ENCODE measurements at places on chromosomes 11 and 22.
A peak's percentile ranks its signal among the peaks of the same experiment; 100 is the strongest.

- DNase-seq, result no peak
These were observed 39.4 kb downstream of the GLYATL2 start for GRCh38 chr11:58805065-58805464.

- no peak for DNase-seq
These were observed 1079.7 kb downstream of the TBC1D22A start for GRCh38 chr22:47842119-47842518.

DNA sequence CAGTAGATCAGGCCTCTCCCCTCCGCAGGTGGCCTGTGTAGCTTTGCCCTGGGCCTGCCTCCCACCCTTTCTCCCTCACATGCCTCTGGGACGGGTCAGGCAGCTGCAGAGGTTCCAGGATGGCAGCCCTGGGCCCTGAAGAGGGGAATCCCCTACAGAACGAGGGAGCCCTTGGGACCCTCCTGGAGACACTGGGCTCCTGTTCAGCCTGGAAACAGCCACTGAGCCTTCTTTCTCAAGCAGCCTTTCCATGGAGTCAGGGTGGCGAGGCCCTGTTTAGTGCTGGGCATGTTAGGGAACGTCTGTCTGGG is 720.9 kb downstream of the BRD1 start:
- DNase-seq, result no peak

DNA sequence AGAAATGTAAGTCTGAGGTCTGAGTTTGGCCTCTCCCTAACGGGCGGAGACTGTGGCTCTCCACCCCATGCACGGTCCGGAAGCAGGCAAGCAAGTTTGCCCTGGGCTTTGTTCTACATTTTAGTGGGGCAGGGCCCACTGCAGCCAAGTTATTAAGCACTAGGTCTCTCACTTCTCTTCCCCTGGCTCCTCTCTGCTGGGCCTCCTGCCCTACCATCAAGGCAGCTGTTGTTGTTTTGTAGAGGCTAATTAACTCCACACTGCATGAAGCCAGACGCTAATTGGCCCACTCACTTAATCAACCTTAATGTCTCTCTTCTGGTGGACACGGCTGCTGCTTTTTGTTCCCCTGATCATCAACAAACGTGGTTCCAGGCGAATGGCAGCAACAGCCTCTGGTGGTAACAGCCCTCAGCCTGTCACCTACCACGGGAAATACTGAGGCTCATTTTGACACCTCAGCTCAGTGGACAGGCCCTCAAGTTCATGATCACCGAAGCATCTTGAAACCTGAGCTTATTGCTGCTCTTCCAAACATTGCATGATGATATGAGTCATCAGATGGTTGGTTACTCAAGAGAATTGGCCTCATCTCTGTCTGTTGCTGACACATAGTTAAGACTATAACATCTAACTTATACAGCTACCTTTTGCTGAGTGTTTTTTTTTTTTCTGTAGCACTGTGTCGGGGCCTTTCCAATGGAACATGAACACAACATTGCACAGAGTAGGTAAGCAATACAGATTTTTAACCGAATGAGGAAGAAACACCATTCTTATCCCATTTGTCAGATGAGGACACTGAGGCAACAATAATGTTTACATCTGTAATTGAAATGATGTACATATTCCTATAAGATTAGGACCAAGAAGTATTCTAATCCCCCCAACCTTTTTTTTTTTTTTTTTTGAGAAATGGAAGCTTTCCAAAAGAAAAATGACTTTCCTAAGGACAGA is 20.8 kb upstream of the LMO2 start:
- DNase-seq, result no peak

GRCh38 chr11:72585762-72586311 is 88.4 kb downstream of the PDE2A start:
- peak; percentile 25 for DNase-seq

DNA sequence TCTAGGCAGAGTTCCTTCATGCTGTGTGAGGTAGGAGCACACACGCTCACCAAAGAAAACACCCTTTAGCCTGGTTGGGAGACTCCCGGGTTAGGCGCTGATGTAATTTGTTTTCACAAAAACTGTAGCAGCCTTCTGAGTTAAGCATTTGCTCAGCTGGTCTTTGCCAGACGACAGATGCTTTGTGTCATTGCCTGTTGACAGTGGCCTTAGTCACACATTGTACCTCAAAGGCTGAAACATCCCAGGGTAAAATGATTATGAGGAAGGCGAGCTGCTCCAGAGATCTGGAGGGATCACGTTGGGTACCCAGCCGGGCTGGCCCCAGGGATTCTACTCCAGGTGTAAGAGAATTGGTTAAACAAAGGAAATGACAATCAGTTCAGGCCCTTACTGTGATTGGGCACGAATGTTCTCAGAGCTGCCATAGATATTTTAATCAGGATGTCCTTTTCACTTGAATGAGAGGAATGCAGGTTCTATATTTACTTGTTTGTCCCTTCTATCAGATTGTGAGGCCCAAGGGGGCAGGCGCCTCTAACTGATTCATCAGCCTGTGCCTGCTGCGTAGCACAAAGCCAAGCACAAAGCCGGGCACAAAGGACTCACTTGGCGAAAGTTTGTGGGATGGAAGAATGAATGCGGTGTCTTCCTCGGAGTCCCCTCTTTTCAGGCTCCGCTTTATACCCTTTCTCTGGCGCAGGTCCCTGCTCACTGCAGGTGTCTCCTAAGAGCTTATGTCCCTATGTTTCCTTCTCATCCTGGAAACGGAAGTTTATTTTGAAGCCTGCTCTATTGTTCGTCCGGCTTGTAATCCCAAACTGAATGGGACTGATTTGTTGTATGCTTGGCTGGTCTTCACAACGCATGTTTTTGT is 47.1 kb downstream of the ADM start:
- DNase-seq, result no peak

DNA sequence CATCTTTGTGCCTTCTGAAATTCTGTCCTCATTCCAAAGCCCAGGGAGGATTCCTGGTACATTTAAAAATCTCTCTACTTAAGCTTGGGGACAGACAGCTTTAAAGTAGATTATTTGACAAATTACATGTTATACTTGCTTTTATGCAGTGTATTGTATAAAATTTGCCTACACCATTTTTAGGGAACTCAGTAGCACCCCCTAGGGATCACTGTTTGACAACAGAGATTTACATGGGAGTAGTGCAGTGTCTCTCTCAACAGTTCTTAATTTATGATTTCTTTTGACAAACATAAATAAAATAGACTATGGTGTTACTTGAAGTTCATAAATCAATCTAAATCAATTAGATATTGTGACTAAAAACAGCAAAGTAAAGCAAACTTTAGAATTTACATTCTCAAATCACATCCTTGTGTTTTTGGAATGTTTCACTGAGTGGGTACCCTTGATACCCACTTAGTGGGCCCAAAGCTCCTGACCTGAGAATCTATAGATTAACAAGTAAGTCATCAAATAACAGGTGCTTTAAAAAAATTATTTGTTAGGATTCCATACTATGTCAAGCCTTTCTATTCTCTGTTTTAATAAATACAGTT is 428.8 kb downstream of the DYNC2H1 start:
- no peak for DNase-seq

GRCh38 chr11:71366076-71366475 is 82.1 kb downstream of the DHCR7 start:
- DNase-seq, result no peak

DNA sequence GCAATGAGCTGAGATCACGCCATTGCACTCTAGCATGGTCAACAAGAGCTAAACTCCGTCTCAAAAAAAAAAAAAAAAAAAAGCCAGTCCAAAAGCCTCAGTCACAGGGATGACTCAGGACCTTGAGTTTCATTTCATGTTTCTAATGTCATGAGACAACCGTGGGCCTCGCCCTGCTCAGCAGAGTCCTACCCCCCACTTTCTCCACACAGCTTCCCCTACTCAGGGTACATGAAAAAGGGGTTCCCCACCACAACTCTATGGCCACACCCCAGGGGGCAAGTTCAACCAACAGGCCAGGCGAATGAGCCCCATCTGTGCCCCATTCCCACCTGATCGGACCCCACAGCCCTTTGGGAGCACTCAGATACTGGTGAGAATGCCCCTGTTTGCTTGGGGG is 24.3 kb upstream of the ADA2 start:
- DNase-seq, result no peak

DNA sequence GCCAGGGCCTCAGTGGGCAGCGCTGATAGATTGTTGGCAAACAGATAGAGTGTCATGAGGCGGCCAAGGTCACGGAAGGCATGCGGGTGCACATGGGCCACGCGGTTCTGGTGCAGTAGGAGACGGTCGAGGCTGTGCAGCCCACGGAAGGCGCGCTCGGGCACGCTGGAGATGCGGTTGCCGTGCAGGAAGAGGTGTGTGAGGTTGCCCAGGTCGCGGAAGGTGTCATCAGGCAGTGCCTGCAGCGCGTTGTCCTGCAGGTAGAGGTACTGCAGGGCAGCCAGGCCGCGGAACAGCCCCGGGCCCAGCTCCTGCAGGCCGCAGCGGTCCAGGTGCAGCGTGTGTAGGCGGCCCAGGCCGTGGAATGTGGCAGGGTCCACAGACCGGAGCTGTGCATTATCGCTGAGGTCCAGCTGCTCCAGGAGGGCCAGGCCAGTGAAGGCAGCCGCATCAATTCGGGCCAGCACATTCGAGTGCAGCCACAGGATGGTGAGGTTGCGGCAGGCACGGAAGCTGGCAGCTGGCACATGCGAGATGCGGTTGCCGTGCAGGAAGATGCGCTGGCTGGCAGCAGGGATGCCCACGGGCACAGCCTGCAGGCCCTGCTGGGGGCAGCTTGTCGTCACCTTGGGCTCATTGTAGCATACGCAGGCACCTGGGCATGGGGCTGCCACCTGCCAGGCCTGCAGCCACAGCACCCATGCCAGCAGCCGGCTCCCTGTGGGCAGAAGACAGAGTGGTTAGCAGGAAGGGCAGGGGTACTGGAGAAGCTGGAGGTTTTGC is 25.5 kb downstream of the RTN4R start:
- no peak for DNase-seq

All from stimulated activated CD8-positive, alpha-beta memory T cell treated with anti-CD3 and anti-CD28 coated beads, Interleukin-15, amount 100 ng/mL, for 4 hours (primary cell).